ENCODE measurements at places on chromosomes 4 and X. TPM values are rescaled to one million over a fixed set of nuclear protein-coding genes. Genes with fewer than 3 reads are reported as not detected.

- ATAC-seq = no peak
Measured at GRCh38 chr4:85725721-85726170, 250.8 kb downstream of the ARHGAP24 start.

Gene MAGEB17
- not detected for total RNA-seq

GRCh38 chr4:86730310-86730709, 118.9 kb downstream of the SLC10A6 start:
- ATAC-seq = no peak

DNA sequence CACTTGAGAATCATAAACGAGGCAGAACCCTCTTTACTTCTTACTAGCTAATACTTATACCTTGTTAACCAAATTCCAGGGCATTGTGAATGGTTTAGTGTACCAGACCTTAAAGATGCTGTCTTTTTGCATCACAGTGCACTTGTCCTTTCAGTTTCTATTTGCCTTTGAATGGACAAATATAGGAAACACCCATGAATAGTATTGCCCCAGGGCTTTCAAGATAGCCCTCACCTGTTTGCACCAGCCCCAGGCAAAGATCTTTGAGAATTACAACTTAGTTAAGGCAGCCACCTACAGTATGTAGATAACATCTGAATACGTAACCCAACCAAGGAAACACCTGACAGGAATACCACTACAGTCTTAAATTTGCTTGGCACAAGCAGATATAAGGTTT, 60.8 kb upstream of the CT45A1 start:
- no peak for ATAC-seq

Gene INTS6L
- 5.3 TPM for total RNA-seq

Gene ETDB
- not detected for total RNA-seq

Gene F11
- total RNA-seq = not detected

All from esophagus mucosa (tissue), 1 donor.